ENCODE measurements at places on chromosomes 7 and 10.

DNA sequence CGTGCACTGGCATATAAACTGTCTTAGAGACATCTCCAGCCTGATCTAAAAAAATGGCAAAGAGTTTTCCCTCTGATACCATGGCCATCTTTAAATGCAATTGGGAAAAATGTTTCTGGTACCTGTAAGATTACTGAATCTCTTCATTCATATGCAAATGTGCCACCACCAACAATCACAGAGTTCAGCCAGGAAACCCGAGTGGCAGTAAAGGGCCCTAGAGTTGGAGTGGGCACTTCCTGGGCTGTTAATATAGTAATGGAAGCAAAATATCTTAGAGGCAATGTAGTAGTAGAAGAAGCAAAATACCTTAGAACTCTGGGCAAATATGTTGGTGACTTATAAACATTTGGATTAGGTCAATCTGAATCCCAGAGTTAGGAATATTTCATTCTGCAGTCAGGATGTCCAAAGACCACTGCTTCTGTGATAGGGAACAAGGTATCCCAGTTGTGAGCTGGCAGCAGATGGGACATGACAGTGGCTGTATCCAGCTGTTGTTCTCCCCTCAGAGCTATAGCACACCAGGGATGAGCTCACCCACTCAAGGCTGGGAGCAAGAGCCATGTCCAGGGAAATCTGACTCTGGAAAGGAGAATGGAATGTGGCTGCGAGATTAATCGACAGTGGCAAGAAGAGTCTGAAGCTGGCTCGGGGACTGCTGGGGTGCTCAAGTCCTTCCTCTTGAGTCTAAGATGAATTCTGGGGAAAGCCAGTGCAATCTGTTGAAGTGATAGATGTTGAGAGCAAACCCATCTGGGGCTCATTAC lies 332.1 kb downstream of the PHTF2 start:
- DNase-seq: no peak

DNA sequence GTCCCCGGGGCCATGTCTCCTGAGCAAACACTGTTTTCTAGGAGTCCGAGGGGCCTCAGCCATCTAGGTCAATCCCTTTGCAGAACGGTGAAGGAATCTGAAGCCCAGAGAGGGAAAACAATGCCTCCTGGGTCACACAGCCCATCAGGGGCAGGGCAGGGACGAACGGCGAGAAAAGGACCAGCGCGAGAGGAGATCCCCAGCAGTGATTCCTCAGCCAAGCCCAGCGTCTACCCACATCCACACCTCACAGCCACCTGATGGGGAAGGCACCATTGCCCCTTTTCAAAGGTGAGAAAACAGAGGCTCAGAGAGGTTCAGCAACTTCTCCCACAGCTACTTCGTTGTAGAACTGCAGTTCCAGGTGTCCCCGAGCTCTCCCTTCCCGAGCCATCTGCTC lies 17.9 kb upstream of the PSMG3 start:
- no peak for DNase-seq

- no peak for DNase-seq
These were observed 8.1 kb upstream of the ARHGAP22 start for GRCh38 chr10:48613016-48613415.

GRCh38 chr7:67619175-67619574 lies 622.5 kb downstream of the TYW1 start:
- DNase-seq: no peak

- DNase-seq: no peak
These were observed 14.9 kb upstream of the MXI1 start for GRCh38 chr10:110192552-110192951.

DNA sequence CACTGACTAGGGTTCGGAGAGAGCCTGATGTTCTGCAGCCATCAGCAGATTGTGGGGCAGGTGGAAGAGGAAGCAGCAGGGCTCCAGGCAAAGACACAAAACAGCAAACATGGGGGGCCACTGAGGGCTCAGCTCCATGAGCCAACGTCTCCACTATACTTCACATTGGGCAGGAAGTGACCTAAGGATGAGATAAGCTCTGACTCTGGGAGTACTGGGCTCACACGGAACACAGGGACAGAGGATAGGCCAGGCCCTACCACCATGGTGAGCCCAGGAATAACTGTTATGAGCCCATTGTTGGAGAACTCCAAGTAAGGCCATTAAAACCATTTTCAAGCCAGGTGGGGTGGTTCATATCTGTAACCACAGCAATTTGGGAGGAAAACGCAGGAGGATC lies 14.9 kb upstream of the MRPS24 start:
- no peak for DNase-seq

DNA sequence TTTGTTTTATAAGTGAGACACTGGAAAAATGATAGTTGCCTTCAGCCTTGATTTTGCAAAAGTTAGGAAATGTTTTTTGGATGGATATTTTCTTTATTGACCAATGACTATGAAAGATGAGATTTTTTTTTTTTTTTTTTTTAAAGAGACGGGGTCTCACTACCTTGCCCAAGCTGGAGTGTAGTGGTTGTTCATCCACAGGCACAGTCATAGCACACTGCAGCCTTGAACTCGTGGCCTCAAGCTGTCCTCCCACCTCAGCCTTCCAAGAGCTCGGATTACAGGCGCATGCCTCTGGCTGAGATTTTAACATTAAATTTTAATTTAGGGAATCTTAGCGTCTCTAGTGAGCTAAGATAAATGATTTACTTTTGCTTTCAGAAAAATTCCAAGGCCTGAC lies 66.2 kb downstream of the LOXL4 start:
- DNase-seq: no peak

DNA sequence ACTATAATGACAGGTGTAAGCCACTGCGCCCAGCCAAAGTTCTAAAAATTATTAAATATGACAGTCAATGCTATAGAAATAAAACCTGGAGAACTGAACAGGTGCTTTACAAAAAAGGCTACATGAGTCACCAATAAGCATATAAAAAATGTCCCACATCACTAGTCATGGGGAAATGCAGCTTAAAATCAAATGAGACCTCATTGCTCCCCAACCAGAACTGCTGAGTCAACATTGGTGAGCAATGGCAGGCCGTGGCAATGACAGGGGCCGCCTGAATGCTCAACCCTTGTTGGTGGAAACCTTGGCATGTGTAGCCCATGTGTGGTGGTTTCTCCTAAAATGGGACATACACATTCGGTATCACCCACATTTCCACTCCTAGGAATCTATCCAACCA lies 352.3 kb upstream of the KLF6 start:
- DNase-seq: no peak

GRCh38 chr10:62270020-62270419 lies 1.4 kb upstream of the RTKN2 start:
- DNase-seq: no peak

GRCh38 chr7:158458716-158459282 lies 128.8 kb downstream of the PTPRN2 start:
- no peak for DNase-seq

- DNase-seq: no peak
These were observed 45.4 kb downstream of the RAMP3 start for GRCh38 chr7:45203036-45203435.

GRCh38 chr7:102434039-102434486 lies 688 bp downstream of the ORAI2 start:
- no peak for DNase-seq

GRCh38 chr7:117020591-117020973 lies 67.3 kb downstream of the ST7 start:
- no peak for DNase-seq

- no peak for DNase-seq
These were observed 17.5 kb downstream of the CFAP69 start for GRCh38 chr7:90262438-90262837.

GRCh38 chr7:31716355-31716754 lies 29.3 kb downstream of the PPP1R17 start:
- DNase-seq: no peak

- DNase-seq: no peak
These were observed 80.6 kb downstream of the BEND7 start for GRCh38 chr10:13448216-13448615.

GRCh38 chr7:149743476-149744255 lies 29.7 kb downstream of the ZNF467 start:
- DNase-seq: no peak

DNA sequence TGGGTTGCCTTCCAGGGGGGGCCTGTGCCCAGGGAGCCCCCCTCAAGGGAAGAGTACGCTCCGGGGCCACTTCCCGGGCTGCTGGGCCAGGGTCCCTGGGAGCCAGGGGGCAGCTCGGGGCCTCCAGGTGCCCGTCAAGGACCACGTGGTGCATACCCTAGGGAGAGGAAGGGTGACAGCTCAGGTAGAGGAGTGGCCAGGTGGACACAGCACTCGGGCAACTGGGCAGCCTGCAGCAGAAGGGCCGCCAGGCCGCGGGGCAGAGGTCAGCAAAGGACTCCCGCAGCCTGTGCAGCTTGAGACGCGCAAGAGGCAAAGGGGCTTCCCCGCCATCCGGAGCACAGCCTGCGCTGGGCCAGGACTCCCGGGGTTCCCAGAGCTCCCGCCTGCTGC lies 26.4 kb downstream of the AP5Z1 start:
- no peak for DNase-seq

DNA sequence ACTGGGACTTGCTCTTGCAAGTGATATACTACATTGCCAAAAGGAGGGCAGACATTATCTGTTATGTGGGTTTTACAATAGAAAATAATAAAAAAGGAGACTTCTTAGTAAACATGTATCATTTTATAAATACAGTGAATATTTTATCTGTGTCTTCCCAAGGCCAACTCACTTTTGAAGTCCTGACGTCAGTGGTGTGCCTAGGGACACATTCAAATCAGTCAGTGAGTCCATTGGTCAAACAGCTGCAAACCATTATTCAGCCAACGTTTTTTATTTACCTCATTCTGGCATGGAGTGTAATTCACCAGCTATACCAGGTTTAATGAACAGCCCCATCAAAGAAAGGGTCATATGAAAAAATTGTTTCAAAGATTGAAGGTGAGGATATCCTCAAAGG lies 263.7 kb downstream of the IPMK start:
- DNase-seq: no peak

- DNase-seq: no peak
These were observed 307.8 kb downstream of the GPAM start for GRCh38 chr10:111875725-111876124.

DNA sequence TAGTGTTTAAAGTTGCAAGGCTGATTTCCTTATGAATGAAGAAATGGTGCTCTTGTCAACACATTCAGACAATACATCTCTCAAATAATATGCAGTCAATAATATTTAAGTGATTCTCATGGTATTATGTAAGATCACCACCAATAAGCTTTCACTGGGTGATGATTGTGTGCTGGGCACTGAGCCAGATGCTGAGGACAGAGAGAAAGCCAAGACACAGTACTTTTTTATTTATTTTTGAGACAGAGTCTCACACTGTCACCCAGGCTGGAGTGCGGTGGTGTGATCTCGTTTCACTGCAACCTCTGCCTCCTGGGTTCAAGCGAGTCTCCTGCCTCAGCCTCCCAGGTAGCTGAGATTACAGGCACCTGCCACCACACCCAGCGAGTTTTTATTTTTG lies 130.6 kb upstream of the LSM8 start:
- no peak for DNase-seq

- no peak for DNase-seq
These were observed 108.8 kb downstream of the AHR start for GRCh38 chr7:17407229-17407628.

GRCh38 chr7:157739031-157739430 lies 402.2 kb downstream of the DNAJB6 start:
- no peak for DNase-seq

DNA sequence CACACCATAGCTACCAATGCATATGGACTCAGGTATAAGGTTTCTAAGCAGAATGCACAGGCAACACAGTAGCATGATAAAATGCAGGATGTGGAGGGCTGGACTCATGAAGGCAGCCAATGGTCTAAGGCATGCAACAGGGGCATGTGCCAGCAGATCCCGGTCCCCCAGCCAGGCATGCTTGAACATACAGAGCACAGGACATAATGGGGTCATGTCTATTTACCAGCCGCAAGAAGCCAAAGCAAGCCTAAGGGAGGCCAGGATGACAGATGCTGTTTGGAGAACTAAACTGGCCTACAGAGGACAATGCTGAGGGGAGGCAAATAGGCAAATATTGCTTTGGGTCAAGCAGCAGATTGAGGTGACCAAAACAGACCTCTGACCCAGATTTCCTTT lies 60.0 kb upstream of the PDLIM1 start:
- DNase-seq: no peak

DNA sequence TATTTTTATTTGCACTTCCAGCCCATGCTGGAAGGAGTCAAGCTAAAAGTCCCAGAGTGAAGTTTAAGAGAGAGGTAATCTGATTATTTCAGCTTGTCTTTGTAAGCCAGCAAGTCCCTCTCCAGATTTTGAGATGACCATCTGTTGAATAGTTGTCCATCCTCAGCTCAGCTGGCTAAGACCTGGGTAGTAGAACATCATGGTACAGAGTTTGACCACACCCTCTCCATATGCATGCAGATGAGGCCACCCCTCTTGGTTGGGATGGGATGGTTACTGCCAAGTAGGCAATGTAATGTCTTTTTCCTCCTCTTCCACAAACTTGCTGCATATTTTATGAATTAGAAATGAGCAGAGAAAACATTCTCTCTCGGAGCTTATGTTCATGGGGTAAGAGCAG lies 639.8 kb downstream of the SORCS3 start:
- DNase-seq: no peak

DNA sequence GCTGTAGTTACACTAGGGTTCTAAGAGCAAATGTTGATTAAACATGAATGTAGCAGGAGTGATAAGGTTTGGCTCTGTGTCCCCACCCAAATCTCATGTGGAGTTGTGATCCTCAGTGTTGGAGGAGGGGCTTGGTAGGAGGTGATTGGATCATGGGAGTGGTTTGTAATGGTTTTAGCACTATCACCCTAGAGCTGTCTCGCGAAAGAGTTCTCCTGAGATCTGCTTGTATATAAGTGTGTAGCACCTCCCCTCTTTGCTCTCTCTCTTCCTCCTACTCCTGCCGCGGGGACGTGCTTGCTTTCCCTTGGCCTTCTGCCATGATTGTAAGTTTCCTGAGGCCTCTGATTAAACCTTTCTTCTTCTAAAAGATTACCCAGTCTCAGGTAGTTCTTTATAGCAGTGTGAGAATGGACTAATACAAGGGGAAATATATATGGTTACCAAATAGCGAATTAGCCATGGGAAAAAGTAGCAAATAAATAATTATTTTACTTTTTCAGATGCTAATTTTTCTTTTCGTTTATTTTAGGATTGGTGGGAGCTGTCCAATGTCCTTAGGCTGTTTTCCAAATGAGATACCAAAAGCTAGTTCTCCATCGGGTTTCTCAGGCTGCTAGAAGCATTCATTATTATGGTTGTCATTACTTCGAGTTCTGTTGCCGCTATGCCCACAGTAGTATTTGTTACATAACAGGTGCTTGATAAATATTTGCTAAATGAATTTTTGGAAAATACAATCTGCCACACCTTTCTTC lies 58.7 kb downstream of the PTEN start:
- no peak for DNase-seq

DNA sequence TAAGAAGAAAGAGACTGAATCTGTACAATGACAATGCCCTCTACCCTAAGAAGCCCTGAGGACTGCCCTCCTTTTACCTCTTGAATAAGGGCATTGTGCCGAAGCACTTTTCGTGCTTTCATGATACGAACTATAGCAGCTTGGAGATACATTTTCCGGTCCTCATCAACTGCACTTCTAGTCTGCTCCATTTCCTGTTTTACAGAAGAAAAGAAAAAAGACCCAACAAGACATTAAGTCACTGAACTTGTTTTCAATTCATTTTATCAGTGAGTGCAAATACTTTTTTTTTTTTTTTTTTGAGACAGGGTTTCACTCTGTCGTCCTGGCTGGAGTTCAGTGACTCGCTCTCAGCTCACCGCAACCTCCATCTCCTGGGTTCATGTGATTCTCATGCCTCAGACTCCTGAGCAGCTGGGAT lies 78.4 kb downstream of the CUL2 start:
- no peak for DNase-seq

GRCh38 chr10:24000271-24000813 lies 208.6 kb upstream of the KIAA1217 start:
- DNase-seq: no peak
